ENCODE measurements at places on chromosomes 5 and 9.
A peak's percentile ranks its signal among the peaks of the same experiment; 100 is the strongest.

GRCh38 chr5:55426455-55426854 is 108.3 kb downstream of the PLPP1 start:
- no peak for DNase-seq

DNA sequence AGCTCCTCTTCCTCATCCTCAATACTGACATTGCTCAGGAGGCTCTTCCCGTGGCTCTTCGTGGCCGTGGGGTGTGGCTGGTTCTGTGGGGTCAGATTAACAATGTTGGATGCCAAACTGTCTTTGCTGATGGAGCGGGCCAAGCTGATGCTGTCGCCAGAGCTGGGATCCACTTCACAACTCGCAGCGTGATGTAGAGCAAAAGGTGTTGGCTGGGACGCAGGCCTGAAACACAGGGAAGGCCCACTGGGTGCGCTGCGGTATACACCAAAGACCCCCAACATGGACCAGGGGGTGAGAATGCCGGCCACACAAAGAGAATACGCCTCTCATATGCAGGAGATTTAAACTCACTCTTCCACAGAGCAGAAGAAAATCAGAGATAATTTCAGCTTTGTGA is 84.3 kb downstream of the CAMSAP1 start:
- DNase-seq, result no peak

- DNase-seq, result no peak
Measured at GRCh38 chr5:108079753-108080152, 302.1 kb downstream of the FBXL17 start.

- DNase-seq, result no peak
Measured at GRCh38 chr5:157766902-157767301, 23.4 kb downstream of the LSM11 start.

- no peak for DNase-seq
Measured at GRCh38 chr5:89045216-89045615, 162.2 kb upstream of the MEF2C start.

GRCh38 chr9:38084556-38084880 is 15.5 kb upstream of the SHB start:
- DNase-seq, result no peak

GRCh38 chr5:79070350-79070667 is 742 bp downstream of the BHMT2 start:
- DNase-seq, result no peak

DNA sequence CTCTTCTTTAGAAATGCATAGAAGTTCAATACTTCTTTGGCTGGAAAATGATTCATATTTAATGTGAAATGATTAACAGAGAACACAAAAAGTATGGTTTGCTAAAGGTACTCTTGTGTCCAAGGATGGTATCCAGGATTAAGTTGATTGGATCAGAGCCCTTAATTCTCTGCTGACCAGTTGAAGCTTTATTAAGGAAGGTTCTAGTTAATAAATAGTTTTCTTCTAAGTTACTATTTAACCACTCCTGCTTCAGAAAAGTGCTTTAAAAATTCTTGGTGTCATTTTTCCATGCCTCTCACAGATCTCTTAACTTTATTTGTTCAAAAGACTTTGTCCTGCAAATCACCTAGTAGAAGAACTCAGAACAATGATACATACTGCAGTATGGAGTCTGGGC is 134.3 kb downstream of the MEF2C start:
- DNase-seq, result no peak

- DNase-seq, result no peak
Measured at GRCh38 chr5:157568222-157568621, 7.4 kb downstream of the ADAM19 start.

DNA sequence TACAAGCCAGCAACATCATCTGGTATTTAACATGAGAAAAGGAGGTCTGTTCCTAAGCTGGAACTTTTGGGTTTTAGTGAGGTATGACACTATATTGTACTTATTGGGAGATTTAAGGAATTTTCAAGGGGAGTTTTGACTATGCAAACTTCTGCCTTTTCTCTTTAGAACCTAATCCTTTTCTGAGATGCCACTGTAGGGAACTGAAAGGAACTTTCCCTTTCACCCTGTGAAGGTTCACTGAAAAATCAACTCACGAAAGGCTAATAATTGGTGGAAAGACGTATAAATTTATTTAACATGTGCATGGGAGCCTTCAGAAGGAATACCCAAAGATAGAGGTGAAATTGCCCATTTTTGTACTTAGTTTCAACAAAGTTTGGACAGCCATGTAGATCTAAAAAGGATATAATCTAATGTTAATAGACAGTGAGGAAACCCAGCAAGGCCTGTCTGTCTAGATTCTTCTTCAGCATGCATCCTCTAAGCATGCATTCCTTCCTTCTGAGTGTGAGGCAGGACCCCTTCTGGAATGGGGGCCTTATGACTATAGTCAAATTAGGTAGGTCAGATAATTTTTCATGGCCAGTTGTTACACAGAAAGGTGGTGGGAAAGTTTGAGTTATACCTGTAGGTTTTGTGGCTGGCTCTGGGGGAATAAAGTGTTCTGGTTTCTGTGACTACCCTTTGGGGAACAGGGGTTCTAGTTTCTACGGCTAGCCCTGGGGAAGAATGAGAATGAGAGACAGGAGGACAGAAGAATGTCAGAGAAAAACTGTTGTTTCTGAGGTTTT is 200.3 kb downstream of the C9orf152 start:
- no peak for DNase-seq

DNA sequence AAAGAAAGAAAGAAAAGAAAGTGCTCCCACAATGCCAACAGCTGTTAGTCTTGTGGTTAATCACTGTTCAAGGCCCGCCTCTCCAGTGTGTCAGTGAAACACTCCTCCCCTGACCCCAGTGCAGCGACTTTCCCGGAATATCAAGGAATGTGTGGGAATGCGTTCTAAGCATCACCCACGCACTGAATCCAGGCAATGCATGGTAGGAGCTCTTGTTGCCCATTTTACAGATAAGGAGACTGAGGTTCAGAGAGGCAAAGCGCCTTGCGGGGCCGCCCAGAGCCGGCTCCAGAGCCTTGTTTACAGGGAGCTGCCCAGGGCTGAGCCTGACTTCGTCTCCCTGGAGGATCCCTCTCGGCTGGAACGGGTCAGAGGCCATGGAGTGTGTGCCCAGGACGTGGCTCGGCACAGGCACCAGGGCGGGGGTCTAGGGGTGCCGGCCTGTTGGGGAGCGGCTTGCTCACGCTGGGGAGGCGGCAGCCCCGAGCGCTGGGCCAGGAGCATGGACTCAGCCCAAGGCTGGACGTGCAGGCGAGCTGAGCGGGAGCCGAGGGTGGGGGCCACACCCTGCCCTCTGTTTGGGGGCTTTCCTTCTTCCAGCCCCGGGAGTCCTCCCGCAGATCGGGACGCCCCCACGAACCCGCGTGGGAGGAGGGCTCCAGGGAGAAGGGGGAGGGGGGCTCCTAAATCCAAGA is 823 bp downstream of the ST6GALNAC6 start:
- DNase-seq, result no peak

DNA sequence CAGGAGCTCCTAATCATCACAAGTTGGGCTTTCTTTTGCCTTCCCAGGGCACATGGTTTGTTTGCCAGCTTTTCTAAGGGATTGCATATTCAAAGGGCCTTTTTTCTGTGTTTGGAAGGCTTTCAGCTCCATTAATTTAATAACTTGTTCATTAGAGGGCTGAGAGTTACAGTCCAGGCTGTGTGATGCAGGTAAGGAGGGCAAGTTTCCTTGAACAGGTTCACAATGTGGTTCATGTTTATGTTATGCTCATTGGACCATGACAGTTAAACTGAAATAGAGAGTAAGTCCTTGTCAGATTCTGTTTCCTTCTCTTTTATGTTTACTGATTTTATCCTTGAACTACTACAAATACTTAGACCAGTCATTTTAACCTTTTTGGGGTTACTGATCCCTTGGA is 174.4 kb downstream of the MARCHF11 start:
- DNase-seq, result no peak

DNA sequence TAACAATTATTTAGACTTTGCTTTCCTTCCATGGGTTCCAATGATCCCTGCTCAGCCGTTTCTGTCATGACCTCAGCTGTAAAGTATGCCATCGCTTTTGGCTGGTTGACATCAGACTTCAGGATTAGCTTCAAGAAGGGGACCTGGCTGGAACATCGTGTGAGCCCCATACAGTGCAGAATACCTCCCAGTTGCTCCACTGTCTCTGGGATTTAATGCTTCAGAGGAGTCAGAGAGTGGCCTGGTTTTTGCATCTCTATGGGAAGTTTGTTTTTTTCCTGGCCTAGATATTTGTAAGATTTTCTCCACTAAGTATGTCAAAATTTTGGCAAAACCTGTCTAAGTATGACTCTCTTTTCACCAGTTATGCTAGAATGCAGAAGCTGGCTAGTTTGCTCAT is 216.9 kb downstream of the GABBR2 start:
- no peak for DNase-seq

DNA sequence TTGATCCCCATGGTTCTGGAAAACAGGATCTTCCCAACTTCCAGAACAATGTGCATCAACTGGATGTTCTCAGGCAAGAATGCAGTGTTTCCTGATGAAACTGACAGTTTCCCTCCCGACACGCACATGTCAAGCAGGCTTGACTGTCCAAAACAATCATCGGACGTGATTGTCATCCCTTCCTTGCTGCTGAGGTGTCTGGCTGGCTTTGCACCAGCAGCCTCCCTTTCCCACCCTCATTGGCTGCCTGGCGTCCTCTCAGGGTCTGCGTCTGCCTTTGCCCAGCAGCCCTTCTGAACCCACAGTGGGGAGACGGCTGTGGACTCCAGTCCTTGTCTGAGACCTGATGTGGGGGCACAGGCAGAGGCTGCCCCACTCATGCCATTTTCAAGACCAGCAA is 110.8 kb downstream of the MARCHF3 start:
- no peak for DNase-seq

- DNase-seq, result peak; percentile 83
Measured at GRCh38 chr9:133144142-133144903, 19.4 kb downstream of the GBGT1 start.

DNA sequence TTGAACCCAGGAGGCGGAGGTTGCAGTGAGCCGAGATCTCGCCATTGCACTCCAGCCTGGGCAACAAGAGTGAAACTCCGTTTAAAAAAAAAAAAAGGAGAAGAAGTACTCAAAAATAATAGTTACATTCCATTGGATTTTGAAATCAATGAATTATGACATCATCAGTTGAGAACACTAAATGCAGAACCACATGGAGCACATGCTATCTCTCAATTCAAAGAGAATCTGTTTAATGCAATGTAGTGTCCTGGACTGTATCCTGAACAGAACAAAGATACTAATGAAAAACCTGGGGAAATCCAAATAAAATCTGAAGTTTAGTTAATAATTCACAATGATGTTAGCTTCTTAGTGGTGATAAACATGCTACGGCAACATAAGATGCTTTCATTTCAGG is 20.3 kb downstream of the CDC14B start:
- DNase-seq, result no peak

- no peak for DNase-seq
Measured at GRCh38 chr5:124734574-124735168, 11.8 kb downstream of the ZNF608 start.

- DNase-seq, result no peak
Measured at GRCh38 chr9:94553029-94553938, 1.6 kb upstream of the PCAT7 start.

DNA sequence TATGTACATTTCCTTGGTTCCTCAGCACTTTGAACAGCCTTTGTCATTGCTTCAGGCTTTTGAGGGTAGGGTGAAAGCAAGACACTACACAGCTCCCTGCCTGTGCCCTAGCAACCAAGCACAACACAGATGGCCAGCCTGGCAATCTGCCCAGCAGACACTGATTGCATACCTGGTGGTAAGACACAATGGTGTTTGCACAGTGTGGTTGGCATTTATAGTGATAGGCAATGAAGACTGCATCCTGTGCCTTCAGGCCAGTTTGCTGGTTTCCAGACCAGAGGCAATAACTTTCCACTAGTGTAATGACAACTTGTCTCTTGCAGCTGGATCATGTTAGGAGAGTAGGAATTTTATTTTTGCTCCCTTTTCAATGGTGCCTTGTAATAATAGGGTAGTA is 144.5 kb upstream of the TNC start:
- no peak for DNase-seq

DNA sequence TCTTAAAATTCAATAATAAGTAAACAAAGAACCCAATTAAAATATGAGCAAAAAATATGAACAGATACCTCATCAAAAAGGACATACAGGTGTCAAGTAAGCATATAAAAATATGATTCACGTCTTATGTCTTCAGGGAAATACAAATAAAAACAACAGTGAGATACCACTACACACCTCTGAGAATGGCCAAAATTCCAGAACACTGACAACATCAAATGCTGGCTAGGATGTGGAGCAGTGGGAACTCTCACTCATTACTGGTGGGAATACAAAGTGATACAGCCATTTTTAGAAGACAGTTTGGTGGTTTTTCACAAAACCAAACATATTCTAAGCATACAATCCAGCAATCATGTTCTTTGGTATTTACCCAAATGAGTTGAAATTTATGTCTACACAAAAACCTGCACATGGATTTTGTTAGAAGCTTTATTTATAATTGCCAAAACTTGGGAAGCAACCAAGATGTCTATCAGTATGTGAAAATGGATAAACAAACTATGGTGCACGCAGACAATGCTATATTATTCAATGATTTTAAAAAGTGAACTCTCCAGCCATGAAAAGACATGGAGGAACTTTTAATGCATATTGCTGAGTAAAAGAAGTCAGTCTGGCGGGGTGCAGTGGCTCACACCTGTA is 252.3 kb downstream of the NR3C1 start:
- DNase-seq, result no peak

GRCh38 chr5:168798065-168799023 is 219.2 kb upstream of the PANK3 start:
- no peak for DNase-seq

Data from stimulated activated CD4-positive, alpha-beta T cell treated with anti-CD3 and anti-CD28 coated beads, TNF-alpha, amount 100 ng/mL, for 1 hour (primary cell).